ENCODE measurements at places on chromosomes 5 and 9. TPM values are rescaled to one million over a fixed set of nuclear protein-coding genes. Genes with fewer than 3 reads are reported as not detected.

SPATA31A3 gene
- total RNA-seq = not detected

DNA sequence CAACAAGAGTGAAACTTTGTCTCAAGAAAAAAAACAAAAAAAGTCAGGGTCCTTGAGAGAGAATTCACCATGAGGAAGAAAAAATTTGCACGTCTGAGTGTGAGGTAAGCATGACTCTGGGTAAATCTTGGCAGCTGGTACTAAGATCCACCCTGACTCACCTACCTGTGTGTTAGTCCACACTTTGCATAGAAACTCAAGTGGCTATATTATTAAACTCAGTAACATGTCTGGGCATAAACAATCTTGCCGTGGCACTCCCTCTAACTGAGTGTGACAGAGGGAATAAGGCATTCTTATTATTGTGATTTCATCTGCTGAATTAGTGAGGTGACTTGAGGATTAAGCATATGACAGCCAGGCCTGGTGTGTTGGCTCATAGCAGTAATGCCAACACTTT is 259.4 kb upstream of the VLDLR start:
- peaks cover 12% of the 10 kb centered on the region for H3K27me3 ChIP-seq
- no peaks in the 10 kb centered on the region for H3K4me1 ChIP-seq

DNA sequence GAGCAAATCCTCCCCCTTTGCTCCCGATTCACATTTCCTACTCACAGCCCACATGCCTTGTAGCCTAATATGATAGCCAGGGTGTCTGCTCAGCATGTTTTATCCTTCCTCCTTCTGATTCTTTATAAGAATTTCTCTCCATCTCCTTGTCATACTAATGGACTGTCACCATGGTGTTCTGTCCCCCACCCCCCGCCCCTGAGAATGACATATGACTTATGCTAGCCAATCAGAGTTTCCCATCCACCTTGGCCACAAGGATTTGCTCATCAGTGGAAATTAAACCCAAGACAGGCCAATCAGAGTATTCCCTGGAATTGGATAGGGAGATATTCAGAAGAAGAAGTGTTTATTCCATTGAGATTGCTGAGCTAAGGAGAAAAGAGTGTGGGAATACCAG is 16.0 kb downstream of the ABLIM3 start:
- no peak overlapping the region for H3K27ac ChIP-seq
- no peaks in the 10 kb centered on the region for H3K27me3 ChIP-seq
- no peak for DNase-seq
- no peaks in the 10 kb centered on the region for H3K36me3 ChIP-seq
- peaks cover 2% of the 10 kb centered on the region for H3K4me1 ChIP-seq

GRCh38 chr5:57754616-57755015 is 272.0 kb upstream of the ACTBL2 start:
- no peak overlapping the region for H3K4me3 ChIP-seq
- peaks cover 5% of the 10 kb centered on the region for H3K4me1 ChIP-seq
- DNase-seq = no peak
- H3K36me3 ChIP-seq = no peaks in the 10 kb centered on the region
